ENCODE measurements at places on chromosomes 2 and 18.

DNA sequence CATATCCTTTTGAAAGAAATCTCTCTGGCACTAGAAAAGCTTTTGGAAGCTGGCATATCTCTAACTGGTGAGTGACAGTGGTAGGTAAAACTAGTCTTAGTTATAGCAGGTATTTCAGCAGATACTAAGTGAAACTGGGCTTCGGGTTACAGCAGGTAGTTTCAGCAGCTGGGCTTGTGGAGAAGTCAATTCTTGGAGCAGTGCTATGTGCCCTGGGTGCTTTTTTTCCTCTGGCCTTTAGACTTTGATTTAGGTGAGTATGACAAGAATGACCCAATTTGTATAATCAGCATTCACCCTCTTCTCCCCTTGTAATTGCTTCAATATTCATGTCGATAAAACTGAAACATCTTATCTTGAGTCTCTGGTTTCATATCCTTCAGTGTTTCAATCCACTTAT, 123.1 kb downstream of the KYNU start:
- no peak for DNase-seq

DNA sequence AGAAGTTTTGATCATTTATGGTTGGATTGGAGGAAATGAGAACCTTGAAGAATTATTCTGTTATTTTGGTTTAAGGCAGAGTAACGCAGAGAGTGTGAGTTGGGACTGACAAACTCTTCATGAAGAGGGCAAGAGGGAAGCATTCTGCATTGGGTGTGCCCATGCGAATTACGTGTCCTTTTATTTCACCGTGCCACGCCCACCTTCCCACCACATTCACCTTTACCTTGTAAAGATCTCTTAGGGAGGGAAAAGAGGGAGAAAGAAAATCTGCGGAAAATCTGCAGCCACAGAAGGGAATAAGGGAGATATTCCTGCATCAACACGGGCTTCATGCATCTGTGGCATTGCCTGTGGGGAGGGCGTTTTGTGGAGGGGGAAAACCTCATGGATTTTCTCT, 31.8 kb downstream of the SLC9A4 start:
- DNase-seq = no peak

DNA sequence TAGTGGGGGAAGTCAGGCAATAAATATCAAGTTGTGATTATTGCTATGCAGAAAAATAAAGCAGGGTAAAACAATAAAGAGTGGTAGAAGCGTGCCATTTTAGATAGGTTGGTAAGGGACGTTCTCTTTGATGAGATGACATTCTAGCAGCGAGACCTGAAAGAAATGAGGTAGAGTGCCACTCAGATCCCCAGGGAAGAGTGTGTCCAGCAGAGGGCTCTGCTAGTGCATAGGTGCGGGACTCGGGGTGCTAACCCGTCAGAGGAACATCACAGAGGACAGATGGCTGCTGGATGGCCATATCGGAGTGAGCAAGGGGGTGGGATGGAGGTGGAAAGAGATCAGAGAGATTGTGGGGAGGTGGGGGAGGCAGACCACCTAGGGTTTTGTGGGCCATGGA, 16.3 kb upstream of the GTF2A1L start:
- DNase-seq = peak; percentile 34

DNA sequence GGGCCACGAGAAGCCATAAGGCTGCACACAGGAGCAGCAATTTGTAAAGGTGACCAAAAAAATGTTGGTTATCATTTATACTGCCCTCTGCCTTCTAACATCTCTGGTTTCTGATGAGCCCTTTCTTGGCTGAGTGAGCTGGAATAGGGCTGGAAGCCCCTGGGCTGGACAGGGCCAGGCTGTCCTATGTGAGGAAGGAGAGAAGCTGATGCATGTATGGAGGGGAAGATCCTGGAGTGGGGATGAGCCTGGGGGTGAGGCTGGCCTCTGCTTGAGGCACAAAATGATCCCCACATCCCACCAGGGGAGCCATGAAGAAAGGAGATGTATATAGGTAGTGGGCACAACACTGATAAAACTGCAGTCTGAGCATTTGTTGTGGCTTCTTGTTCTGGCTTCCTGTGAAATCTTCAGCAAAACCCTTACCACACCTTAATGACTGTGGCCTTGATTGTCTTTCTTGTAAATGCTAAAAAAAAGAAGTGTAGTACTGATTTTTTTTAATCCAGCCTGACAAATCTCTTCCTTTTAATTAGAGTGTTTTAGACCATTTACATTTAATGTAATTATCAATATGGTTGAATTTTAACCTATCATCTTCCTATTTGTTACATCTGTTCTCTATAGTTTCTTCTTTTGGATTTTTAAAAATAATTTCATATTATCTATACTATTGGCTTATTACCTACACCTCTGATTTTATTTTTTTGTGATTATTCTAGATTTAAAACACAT, 5.6 kb downstream of the SNED1 start:
- no peak for DNase-seq

DNA sequence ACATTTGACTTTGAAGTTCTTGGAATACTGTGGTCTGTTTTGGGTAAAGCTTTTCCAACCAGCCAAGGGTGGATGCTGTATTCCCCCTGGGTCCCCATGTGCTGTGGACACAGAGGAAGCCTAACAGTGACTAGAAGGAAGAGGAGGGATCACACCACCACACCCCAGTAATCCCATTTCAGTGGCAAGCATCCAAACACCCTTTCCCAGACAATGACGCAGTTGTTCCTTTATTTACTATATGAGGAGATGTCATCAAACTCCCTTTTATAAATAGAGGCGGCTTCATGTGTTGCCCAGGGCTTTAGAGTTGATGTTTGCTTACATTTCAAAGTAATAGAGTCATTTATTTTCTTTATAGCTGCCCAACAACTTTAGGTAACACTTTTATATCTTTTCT, 959.4 kb upstream of the GYPC start:
- DNase-seq = no peak

- DNase-seq = no peak
Measured at GRCh38 chr2:206971805-206972204, 32.5 kb downstream of the CPO start.

GRCh38 chr18:10420561-10421352, 33.7 kb upstream of the APCDD1 start:
- DNase-seq = no peak

DNA sequence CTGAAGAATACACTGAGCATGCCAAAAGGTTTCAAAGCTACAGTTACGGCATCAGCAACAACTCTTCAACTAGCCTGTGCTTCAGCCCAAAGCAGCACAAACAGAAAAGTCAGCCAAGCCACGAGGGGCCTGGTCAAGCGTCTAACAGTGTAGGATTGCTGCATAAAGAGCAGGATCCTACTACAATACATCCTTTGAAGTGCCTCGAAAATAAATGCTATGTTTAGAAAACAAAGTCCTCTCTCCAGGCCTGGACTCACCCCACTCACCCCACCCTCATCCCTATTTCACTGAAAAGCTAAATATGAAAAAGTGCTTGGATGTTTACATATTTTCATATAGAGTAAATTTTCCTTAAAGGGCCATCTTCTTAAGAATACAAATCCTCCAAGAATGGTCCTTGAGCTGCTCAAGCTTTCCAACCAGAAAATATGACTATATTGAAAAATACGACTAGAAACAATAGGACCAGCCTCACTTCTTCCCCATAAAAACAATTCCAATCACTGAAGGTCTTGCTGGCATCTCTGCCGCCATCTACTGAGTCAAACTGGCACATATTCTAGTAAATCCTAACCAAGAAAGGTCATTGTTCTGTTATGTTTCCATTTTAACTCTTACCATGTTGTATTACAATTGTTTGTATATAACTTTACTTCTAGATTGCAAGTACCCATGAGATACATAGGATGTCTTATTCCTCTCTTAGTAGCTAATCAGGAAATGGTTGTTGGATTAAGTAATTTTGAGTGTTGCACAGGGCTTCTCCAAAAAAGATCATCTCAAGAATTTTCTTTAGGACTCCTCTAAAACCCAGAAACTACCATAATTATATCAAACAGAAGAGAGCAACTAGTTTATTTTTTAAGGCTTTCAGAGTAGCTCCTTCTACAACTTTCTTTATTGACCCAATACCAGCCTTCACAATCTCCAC, 63.6 kb downstream of the CLHC1 start:
- DNase-seq = peak; percentile 41

DNA sequence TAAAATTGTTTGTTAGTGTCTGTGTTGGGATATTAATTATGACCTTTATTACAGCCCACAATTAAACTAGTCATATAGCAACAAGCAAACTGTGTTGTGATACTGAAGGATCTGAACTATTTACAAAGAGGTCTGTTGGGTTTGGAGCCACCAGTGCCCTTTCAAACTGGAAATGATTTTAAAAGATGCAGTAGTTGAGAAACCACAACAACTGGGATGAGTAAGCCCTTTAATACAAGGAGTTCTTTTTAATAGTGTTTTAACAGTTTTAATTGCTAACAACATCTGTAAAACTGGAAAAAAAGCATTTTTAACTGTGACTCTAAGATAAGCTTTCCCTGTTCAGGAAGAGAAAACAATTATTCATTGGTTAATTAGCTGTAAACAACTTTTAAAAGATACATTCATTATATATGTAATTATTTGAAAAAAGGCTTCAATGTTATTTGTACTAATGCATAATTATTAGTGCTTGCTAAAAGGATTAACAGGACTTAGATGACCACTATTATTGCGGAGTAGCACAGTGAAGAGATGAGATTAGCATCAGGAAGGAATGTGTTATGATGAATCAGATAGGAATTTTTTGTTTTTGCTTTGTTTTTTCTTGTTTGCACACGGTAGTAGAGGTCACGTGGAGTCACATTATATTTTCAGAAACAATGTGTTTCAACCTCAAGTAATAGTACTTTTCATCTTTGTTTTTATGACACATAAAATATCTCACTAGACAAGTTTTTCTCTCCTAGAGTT, 392.7 kb upstream of the FANCL start:
- DNase-seq = no peak

DNA sequence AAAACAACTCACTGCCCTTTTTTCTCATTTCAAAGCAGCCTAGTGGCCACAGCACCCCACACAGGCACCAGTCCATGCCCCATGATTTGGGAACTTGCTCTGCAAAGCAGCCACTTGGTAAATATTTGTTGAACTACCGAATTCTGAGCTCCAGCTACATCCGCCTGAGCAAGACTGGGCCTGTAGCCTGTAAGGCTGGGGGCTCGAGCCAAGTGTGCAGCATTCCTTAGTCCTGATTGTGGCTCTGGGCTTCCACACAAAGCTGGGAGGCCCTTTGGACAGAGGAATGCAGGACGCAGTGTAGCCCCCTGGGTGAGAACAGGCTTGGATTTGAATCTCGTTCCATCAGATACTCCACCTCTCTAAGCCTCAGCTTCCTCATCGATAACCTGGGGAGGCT, 88.4 kb downstream of the ACTR2 start:
- DNase-seq = no peak

DNA sequence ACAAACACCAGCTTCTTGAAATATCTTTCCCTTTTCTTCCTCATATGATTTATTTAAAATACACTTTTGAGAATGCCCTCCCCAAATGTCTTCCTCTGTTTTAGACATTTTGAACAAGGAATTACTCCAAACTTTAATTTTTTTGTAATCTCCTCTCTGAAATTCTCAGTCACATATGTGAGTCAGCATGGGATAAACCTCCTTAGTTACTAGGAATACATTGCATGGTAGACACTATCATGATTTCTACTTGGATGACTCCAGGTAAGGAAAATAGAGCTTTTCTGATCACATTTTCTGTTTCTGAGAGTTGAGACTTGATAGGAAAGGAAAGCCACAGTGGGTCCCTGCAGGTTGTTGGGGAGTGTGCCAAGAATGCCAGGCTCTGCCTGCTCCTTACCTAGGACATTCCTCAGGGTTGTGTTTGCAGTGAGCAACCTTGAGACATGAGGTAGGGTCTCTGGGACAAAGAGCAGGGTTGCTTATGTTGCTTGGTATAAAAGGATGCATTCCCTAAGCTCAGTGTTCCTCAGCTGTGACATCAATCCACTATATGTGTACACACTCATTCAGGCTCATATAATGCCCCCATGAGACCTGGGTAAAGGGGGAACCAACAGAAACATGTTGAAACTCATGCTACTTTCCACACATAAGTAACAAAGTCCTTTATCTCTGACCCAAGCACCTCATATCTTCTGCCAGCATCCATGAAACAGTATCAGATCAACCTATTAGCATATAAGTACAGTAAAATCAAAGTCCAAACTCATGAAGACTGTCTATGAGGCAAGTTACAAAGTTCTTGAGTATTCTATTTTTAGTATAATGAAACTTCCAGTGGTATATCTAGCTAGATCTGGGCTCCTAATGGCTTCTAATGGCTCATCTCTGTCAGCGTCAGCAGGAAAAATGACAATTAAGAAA, 112.8 kb upstream of the SCN1A start:
- no peak for DNase-seq

- no peak for DNase-seq
Measured at GRCh38 chr18:21163647-21164547, 52.3 kb upstream of the ROCK1 start.

- DNase-seq = no peak
Measured at GRCh38 chr18:12777500-12777944, 74.7 kb downstream of the PSMG2 start.

- no peak for DNase-seq
Measured at GRCh38 chr2:20242727-20243377, 17.9 kb upstream of the SDC1 start.

- DNase-seq = no peak
Measured at GRCh38 chr2:42064417-42064942, 16.7 kb downstream of the PKDCC start.

DNA sequence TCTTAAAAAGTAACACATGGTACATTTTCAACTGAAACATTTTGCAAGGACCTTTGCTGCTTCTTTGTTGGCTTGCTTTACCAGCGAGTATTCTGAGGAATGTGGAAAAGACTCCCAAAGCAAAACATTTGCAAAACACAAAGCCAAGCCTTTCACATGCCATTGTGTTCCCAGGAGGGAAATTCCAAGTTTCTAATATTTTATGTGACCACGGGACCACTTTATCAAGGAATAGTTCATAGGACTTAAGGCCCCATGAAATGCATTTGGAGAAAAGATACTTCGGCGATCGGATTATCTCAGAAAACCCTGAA, 26.2 kb downstream of the CYP27C1 start:
- no peak for DNase-seq

DNA sequence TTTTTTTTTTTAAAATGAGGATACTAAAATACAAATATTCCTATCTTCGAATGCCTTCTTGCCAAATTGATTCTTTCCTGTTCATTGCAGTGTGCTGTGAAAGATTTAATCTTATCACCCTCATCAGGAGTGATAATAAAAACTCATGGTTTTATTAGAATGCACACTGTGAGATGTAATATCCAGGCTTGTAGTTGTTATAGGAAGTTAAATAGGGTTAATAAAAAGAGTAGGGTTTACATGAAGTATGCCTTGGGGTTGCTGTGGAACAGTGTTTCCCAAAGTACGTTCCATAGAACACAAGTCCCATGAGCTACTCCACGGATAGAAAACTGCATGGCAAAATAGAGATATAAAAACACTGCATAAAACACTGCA, 191.9 kb downstream of the SPP2 start:
- DNase-seq = no peak

GRCh38 chr18:50061876-50062517, 132.9 kb downstream of the MYO5B start:
- DNase-seq = no peak
